Activated T-helper 1 cell treated with anti-CD3 and anti-CD28 coated beads, Interleukin-2, amount 50 U/mL, for 16 hours (primary cell): ENCODE measurements at places on chromosomes 4 and X.

DNA sequence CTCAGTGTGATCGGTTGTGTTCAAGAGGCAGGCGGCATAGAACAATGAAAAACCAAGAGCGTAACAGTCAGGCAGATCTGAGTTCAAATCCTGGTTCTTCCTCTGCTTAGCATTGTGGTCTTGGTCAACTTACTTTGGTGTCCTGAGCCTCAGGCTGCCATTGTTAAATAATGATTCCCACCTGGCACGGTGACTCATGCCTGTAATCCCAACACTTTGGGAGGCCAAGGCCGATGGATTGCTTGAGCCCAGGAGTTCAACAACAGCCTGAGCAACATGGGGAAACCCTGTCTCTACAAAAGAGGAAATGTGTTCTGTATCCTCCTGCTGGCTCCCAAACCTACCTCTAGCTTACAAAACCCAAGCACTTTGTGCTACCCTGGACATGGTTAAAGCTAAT, 129.0 kb upstream of the STX18 start:
- DNase-seq: no peak

- DNase-seq: no peak
Measured at GRCh38 chr4:8326206-8326605, 56.7 kb downstream of the HTRA3 start.

- DNase-seq: no peak
Measured at GRCh38 chr4:132982151-132982550, 166.9 kb upstream of the PCDH10 start.

- no peak for DNase-seq
Measured at GRCh38 chr4:189081826-189082225, 858.8 kb upstream of the FRG1 start.

- DNase-seq: no peak
Measured at GRCh38 chr4:84971319-84971932, 4.9 kb upstream of the WDFY3 start.

- no peak for DNase-seq
Measured at GRCh38 chr4:114208574-114209151, 229.2 kb upstream of the ARSJ start.

DNA sequence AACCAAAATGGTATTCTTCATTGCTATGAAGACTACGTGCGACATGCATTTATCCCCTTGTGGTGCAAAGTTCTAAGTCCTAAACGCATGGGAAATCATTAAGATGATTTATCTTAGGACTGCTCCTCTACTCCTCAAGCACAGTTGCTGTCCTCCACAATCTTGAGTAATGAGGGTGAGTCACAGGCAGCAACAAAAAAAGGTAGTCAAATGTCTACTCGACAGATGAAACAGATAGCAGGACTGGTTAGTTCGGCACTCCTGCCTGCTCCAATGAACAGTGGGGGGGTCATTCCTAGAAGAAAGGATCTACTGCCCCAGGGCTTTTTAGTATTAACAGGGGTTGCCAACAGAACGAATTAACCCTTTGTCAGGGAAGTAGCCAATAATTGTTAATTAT, 233.7 kb upstream of the FGF13 start:
- DNase-seq: no peak

DNA sequence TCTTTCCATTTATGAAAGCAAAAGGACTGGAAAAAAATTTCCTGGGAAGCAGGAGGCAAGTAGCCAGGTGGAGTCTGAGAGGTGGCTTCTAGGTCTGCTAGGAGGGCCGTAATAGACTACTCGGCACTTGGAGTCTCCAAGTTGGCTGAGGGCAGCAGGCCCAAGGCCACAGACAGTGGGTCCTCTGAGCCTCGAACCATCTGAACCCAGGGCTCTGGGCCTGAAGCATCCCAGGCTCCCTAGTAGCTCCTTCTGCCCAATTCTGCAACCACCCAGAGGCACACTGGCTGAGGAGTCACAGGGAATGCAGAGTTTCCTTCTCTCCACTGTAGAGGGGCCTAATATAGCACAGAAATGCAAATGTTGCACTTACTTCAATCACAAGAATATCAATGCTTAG, 19.8 kb downstream of the TKTL1 start:
- no peak for DNase-seq

- no peak for DNase-seq
Measured at GRCh38 chr4:43990963-43991362, 457.6 kb downstream of the KCTD8 start.

GRCh38 chr4:85127653-85128052, 161.2 kb upstream of the WDFY3 start:
- DNase-seq: no peak

DNA sequence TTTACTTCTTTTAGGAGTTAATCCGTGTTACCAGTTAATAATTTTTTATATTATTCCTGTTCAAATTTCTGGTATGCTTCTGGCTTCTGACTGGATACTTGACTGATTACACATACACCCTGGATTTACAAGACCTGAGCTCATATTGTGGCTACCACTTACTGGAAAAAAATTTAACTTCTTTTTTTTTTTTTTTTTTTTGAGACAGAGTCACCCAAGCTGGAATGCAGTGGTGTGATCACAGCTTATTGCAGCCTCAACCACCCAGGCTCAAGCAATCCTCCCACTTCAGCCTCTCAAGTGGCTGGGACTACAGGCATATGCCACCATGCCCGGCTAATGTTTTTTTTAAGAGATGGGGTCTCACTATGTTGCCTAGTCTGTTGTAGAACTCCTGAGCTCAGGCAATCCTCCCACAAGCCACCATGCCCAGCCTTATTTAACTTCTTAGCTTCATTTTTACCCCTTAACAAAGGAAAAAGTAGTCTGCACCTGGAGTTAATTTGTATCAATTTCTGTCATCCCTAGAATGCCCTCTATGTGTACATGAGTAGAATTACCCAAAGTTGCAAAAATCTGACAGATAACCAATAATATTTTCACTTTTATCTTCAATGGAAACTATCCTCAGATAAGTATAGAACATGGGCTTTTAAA, 50.3 kb downstream of the TMEM165 start:
- no peak for DNase-seq

- DNase-seq: no peak
Measured at GRCh38 chr4:129917651-129918050, 821.7 kb downstream of the C4orf33 start.

- DNase-seq: no peak
Measured at GRCh38 chr4:3320361-3321023, 27.7 kb downstream of the RGS12 start.
